Omental fat pad (tissue), 4 donors: ENCODE measurements at places on chromosomes 3 and 15. TPM values are rescaled to one million over a fixed set of nuclear protein-coding genes. Genes with fewer than 3 reads are reported as not detected.

DNA sequence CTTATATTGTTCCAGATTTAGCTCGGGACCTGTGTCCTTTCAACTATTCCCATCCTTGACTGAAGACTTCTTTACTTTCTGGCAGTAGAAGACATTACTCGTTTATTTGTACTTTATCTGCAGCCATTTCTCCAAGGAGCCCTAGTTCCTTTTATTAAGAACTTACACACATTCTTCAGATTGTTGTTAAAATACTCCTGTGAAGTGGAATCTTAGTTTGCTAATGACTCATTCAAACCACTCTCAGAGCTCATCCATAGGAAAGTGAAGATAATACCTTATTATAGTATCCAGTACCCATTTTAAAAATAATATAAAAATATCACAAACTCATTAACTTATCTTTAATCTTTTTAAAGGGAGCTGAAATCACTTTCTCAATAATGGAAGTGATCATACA lies 63.5 kb downstream of the C3orf70 start:
- DNase-seq: no peak

TMEM108 gene
- total RNA-seq: 0.96 TPM

ZNF501 gene
- total RNA-seq: 2.0 TPM

CPNE9 gene
- total RNA-seq: not detected
